Erythroblast (primary cell): ENCODE measurements at places on chromosomes 1 and 21.
A peak's percentile ranks its signal among the peaks of the same experiment; 100 is the strongest.

DNA sequence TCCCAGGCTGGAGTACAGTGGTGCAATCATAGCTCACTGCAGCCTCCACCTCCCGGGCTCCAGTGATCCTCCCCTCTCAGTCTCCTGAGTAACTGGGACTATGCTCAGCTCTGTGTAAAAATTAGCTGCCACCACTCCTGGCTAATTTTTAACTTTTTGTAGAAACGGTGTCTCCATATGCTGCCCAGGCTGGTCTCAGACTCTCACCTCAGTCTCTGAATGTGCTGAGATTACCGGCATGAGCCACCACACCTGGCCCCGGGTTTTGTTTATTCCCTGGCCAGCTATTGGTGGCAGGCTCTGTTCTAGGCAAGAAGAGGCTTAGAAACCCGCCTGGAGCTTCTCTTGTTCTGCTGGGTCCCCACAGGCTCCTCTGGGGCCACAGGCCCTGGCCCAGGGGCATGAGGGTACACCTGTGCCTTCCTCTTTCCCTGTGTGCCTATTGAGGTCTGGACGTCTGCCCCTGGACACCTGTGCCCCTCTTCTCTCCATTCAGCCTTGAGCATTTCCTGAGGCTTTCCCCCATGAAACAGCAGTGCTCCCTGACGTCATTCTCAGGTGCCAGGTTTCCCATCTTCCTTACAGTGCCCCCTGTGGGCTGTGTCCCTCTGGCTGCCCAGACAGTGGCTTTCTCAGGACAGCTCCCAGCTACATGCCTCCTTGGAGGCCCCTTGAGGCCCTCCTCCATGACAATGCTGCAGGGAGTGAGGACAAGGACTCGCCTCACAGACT lies 57.5 kb downstream of the PCP4 start:
- no peak for DNase-seq

DNA sequence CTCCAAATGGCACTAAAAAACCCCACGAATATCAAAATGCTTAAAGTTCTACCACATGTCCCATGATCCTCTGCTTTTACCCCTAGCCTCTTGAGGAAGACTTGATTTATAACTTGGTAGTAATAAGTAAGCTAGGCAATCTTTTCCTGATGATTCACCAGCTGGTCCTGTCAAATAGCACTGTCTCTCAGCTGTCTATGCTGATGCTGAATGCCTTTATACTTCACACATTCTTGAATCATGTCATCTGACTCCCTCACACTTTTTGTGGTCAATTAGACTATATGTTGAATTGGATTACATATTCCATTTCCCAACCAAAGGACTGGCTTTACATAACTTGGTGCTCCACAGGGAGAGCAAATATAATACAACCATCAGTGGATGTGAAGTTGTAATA lies 16.6 kb downstream of the C21orf91 start:
- DNase-seq, result no peak

DNA sequence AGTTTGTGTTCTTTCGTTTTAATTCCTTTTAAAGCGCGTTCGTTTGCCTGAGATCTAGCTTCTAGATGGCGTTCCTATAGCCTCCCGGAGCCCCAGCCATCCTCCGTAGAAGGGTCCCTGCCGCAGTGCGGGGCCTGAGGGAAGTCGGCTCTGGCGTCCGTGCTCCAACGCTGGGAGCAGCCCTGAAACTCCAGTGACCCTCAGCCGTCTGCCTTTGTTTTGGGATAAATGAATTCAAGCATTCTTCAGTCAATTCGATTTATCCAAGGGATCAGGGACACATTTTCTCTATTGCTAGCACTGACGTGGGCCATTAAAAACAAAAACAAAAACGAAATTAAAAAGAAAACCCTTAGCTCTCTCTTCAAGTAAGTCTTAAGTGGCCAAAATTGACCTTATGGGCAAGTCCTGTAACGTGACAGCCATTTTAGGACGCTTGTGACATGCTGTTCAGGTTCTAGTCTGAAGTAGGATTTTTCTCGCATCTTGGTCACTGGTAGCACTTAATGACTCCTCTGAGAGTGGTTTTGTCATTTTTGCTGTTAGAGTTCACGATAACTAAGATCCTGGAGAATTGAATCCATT lies 742 bp upstream of the HSPA13 start:
- peak; percentile 87 for DNase-seq

DNA sequence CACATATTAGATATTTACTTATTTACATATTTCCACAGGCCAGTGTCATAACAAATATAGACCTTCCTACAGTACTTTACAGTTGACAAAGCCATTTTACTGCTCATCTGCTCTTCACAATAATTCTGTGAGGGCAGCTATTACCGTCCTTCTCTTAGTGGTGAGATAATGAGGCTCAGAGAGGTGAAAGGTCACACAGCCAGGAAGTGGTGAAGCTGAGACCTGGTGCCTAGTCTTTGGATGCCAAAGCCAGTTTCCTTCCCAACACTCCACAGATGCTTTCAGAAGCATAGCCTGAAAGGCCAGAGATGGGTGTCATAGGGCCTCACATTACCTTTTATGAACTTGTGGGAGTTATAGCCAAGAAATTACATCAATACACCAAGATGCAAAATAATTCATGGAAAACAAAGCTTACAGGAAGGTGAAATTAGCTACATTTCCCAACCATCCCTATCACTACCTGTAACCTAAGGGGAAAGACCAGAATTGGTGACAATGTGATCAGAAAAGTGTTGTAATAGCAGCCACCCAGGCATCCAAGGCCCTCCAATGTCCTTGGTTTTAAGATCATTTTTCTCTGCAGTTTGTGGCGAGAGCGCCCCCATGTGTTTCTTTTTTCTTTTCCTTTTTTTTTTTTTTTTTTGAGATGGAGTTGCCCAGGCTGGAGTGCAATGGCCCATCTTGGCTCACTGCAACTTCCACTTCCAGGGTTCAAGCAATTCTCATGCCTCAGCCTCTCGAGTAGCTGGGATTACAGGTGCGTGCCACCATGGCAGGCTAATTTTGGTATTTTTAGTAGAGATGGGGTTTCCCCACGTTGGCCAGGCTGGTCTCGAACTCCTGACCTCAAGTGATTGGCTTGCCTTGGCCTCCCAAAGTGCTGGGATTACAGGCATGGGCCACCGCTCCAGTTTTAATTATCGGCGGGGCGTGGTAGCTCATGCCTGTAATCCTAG lies 26.5 kb upstream of the RPL11 start:
- DNase-seq, result no peak

GRCh38 chr21:31293986-31294385 lies 50.1 kb downstream of the TIAM1 start:
- DNase-seq, result no peak

DNA sequence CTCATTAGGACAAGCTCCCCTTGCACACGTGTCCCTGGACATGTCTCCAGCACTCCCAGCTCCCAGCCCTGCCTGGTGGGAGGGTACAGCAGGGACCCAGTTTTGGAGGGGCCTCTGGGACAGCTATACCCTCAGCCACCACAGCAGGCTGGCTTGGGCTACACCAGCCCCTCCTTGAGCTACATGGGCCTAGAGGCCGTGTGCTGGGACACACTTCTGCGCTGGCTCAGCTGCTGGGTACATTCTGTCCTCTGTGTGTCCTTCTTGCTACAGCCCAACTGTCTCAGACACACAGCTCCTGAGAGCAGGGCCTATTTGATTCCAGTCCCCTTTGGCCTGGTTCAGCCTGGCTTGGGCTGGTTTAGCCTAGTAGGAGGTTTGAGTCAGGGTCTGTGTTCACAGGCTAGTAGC lies 26.7 kb downstream of the DMAP1 start:
- DNase-seq, result no peak

DNA sequence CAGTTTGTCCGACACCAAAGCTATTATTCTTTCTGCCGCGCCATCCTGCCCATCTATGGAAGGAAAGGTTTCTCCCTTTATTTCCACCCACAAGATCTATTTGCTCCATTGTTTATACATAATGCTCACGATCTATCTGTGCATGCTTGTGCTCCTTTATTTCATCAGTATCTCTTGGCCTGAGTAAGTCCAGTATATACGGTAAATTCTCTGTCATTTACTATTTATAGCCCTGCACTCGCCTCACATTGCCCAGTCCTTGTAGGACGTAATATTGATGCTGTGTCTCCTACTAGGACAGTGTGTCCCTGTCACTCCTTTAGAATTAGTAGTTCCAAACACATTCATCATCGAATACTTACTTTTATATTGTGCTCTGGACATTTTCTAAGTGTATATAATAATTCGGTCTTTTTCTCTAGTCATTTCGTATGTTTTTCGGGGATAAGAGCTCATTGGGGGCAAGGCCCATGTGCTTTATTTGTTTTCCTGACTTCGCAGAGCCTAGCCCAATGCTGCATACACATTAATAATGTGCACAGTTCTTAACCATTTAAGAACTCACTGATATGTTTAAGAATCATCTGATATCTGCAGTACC lies 3.1 kb upstream of the NID1 start:
- DNase-seq, result no peak

GRCh38 chr1:148263128-148263905 lies 111.2 kb upstream of the NBPF11 start:
- DNase-seq, result peak; percentile 92

GRCh38 chr1:155898888-155899287 lies 12.3 kb downstream of the RIT1 start:
- DNase-seq, result no peak

- DNase-seq, result no peak
Observed at GRCh38 chr1:31216016-31216415, 23.7 kb downstream of the NKAIN1 start.

DNA sequence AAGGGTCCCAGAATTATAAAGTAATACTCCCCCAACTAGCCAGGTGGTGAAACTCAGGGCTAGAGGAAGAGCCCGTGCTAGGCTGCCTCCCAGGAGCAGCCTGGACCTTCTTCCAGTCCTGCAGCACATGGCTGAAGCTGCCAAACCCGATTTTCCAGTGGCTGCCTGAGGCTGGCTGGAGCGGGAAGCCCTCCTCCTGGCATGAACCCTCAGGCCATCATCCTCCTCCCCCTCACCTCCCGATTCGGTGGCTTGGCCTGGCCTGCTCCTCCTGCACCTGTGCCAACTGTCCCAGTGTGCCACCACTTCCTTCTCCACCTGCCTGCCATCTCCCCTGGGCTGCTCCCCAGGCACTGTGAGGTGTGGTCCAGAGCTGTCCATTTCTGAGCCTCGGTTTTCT lies 3.0 kb upstream of the TSPAN1 start:
- DNase-seq, result no peak

GRCh38 chr1:64060611-64061302 lies 142.7 kb upstream of the UBE2U start:
- DNase-seq, result no peak

DNA sequence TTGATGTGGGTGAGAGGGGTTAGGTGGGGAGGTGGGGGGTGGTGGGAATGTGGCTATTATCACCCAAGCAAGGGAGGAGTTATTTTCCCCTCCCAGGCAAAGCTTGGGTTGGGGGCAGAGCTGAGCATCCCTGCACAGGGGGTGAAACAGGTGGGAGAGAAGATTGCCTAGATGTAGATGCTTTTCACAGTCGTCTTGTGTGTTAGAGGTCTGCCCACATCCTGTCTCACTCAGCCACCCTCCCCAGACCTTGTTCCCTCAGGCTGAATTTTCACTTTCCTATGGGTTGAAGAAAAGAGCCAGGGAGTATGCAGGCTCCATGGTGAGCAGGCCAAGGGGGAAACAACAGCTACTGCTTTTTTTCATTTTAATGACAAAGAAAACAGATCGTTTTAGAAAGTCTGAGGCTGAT lies 223.5 kb downstream of the KIF26B start:
- DNase-seq, result no peak

GRCh38 chr1:227548448-227548847 lies 14.9 kb upstream of the ZNF678 start:
- no peak for DNase-seq

DNA sequence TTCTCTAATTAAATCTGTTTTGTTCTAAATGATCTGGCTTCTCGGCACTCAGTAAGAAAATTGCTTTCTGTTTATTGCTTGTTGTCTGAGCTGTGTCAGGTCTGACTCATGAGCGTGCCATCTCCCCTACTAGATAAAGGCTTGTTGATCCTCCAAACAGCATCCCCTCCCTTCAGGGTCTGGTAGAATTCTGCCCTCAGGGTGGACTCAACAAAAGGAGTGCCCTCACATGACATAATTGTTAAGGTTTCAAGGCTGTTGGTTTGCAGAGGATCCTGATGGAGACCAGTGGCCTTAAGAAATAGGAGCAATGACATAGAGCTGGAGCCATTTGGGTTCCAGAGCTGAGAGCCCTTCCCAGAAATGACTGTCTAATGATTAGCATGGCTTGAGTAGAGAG lies 36.0 kb upstream of the ATP2B4 start:
- peak; percentile 19 for DNase-seq

DNA sequence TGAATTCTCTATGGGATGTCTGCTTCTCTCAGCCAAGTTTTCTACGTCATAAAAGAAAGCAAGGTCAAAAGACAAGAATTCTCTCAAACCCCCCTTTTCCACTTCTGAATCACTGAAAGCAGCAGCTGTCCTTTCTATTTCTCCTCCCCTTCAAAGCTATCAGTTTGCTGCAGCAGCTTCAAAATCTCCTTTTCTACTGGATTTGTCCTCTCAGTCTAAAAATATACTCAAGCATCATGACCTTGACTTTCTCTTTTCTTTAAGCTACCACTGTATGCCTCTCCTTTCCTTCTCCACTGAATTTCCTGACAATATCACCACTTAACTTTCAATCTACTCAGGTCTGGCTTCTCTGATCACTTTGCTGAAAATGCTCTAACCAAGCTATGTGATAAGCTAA lies 1.9 kb downstream of the WDR64 start:
- DNase-seq, result no peak

DNA sequence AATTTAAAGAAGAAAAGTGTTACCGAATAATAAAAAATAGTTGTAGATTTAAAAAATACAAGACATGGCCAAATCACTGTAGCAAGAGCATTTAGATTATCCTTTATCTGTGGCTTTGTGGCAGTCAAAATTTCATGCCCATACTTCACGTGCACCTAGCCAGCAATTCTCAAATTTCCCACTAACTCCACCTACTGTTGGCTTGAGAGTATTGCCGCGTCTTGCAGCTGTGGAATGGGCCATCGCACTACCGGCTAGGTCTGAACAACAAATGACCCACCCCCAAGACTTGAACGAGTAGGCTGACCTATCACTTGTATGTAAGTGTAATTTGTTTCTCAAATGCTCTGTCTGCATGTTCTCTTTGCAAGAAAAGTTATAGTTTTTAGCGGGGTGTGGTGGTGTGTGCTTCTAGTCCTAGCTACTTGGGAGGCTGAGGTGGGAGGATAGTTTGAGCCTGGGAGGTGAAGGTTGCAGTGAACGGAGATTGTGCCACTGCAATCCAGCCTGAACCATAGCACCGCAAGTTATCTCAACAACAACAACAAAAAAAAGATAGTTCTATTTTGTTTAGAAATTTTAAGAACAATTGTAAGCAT lies 4.1 kb downstream of the KRTAP13-4 start:
- DNase-seq, result peak; percentile 32

GRCh38 chr1:183676586-183677189 lies 23.6 kb upstream of the APOBEC4 start:
- no peak for DNase-seq

DNA sequence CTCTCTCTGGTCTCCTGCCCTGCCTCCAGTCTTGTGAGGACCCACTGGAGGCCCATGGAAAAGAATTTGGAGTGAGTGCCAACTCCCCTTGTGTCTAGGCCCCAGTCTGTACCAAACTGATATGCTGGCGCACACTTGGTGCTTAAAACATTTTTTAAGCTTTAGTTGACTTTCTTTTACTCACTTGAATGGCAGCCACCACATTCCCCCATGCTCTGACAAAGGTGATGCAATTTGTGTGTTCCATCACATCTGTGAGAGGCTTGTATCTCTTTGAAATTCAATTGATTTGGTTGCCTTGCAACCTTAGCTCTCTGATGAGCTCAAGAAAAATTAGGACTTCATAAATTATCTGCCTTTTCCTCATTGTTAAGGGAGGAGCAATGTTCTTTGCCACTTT lies 30.5 kb upstream of the WDTC1 start:
- DNase-seq, result no peak

GRCh38 chr1:205449254-205449749 lies 6.5 kb downstream of the BLACAT1 start:
- no peak for DNase-seq

GRCh38 chr1:24705260-24706073 lies 39.8 kb upstream of the CLIC4 start:
- peak; percentile 56 for DNase-seq
